Small intestine (tissue), 16 donors: ENCODE measurements at places on chromosomes 6 and 20.
A peak's percentile ranks its signal among the peaks of the same experiment; 100 is the strongest.

DNA sequence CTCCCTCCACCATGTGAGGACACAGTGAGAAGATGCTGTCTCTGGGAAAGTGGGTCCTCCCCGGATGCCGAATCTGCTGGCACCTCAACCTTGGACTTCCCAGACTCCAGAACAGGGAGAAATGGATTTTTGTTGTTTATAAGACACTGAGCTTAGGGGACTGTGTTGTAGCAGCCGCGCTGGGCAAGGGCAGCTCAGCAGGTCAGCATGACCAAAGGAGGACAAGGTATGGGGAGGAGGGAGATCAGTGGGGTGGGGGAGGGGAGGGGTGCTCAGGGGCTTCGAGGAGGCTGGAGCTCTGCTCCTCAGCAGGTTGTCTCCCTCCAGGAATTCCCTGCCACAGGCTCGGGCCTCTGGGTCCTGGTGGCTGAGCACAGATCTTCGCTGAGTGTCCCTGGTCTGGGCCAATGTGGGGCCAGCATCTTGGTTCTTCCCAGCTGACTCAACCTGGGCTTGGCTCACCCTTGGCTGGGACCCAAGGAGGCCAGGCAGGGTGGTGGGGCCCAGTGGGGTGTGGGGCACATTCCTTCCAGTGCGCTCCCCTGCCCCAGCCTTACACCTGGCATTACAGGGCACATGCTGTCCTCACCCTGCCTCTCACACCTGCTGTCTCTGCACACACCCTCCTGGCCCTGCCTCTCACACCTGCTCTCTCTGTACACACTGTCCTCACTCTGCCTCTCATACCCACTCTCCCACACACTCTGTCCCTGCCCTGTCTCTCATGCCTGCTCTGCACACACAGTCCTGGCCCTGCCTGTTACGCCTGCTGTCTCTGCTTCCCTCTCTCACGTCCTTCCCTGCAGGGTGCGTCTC, 107.3 kb downstream of the SYCP2 start:
- peak; percentile 99 for DNase-seq
- H3K4me3 ChIP-seq, result no peak overlapping the region
- peaks cover 11% of the 10 kb centered on the region for H3K4me1 ChIP-seq
- H3K27me3 ChIP-seq, result no peaks in the 10 kb centered on the region

GRCh38 chr20:20953738-20954618, 152.2 kb downstream of the LINC00237 start:
- H3K4me1 ChIP-seq, result no peaks in the 10 kb centered on the region
- DNase-seq, result peak; percentile 3
- no peak overlapping the region for H3K27ac ChIP-seq
- no peak overlapping the region for H3K4me3 ChIP-seq

GRCh38 chr6:154267508-154268106, 89.0 kb downstream of the IPCEF1 start:
- no peak for DNase-seq
- H3K4me3 ChIP-seq, result no peak overlapping the region
- no peaks in the 10 kb centered on the region for H3K27me3 ChIP-seq
- no peaks in the 10 kb centered on the region for H3K4me1 ChIP-seq
- no peaks in the 10 kb centered on the region for H3K36me3 ChIP-seq

DNA sequence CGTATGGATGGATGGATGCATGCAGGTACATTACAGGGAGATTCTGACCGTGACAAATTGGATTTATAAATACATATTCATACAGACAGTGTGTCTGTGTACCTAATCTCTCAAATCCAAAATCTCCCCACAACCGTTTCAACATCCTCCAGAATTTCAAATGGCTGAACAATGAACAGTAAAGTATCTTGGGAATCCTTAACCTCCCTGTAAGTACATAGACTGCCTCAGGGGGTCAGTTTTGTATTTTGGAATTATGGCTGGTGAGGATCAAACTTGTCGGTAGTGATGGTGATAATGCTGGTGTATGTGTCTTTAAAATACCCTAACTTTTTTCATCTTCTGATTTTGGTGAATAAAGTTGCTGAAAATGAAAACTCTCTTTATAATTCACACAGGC, 246.2 kb downstream of the FOXC1 start:
- no peaks in the 10 kb centered on the region for H3K27me3 ChIP-seq
- H3K27ac ChIP-seq, result no peak overlapping the region
- no peaks in the 10 kb centered on the region for H3K36me3 ChIP-seq
- DNase-seq, result no peak
- H3K4me1 ChIP-seq, result peaks cover 5% of the 10 kb centered on the region
- H3K4me3 ChIP-seq, result no peak overlapping the region

DNA sequence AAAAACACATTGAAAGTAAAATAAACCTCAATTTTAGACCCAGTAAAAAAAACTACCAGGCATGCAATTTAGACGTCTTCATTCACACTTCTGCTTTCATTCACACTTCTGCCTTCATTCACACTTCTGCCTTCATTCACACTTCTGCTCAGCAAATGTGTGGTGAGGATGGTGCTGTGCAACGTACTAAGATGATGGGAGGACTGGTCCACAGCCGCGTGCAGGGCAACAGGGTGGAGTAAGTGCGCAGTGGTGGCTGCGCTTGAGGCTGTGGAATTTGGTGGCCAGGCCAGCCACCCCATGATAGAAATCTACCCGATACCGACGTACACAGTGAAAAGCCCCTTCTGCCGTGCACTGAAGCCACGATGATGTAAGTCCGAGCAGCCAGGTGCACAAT, 114.3 kb upstream of the CD93 start:
- no peaks in the 10 kb centered on the region for H3K36me3 ChIP-seq
- no peak overlapping the region for H3K4me3 ChIP-seq
- DNase-seq, result no peak
- no peaks in the 10 kb centered on the region for H3K4me1 ChIP-seq

DNA sequence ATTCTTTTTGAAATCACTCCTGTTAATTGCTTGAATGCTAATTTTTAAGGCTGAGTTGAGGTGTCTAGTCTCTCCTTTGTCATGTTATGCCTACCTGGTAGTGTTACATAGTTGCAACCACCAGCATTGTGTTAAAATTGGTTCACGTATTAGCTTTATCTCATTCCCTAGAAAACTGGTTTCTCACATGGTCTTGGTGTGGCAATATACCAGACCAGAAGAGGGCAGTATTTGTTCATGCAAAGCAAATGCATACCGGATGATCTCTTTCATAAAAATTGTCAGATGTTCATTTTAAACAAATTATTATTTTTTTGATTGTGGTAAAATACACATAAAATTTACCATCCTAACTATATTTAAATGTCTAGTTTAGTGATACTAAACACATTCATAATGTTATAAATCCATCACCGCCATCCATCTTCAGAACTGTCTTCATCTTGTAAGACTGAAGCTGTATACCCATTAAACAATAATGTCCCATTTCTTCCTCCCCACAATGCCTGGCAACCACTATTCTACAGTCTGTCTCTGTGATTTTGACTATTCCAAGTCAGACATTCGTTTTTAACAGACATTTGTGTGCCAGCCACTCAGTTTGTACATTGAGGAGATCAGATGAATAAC, 92.8 kb downstream of the ATRN start:
- peak; percentile 54 for DNase-seq
- H3K4me1 ChIP-seq, result no peaks in the 10 kb centered on the region
- no peaks in the 10 kb centered on the region for H3K27me3 ChIP-seq

DNA sequence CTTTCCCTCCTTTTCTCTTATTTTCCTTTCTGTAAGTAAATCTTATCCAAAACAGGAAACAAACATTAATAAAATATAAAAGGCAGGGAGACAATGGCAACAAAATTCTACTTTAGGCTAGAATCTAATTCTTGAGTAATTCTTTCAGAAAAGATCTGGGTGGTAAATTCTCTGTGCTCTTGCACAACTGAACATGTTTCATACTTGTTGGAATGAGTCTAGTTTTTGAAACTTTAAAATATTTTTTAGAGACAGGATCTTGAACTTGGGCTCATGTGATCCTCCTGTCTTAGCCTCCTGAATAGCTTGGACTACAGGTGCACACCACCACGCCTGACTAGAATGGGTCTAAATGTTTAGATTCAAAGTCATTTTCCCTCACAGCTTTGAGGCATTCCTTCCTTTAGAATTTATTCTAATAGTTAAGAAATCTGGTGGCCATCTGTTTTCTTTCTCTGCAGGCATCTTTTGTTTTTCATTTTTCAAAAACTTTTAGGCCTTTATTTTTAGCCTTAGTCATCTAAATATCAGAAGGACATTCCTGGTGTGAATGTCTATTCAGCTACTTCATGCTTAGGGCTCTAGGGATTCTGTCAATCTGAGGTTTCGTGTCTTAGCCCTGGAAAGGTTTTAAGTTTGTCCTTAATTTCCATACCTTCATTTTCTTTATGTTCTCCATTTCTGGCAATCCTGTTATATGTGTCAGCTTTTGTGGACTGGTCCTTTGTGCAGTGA, 76.5 kb downstream of the CDKAL1 start:
- DNase-seq, result no peak
- no peak overlapping the region for H3K4me3 ChIP-seq
- H3K4me1 ChIP-seq, result no peaks in the 10 kb centered on the region
- H3K36me3 ChIP-seq, result no peaks in the 10 kb centered on the region
- H3K27me3 ChIP-seq, result no peaks in the 10 kb centered on the region

GRCh38 chr6:13260831-13261230, 67.5 kb downstream of the TBC1D7 start:
- no peak for DNase-seq
- H3K27me3 ChIP-seq, result no peaks in the 10 kb centered on the region
- no peak overlapping the region for H3K27ac ChIP-seq
- no peak overlapping the region for H3K4me3 ChIP-seq
- no peaks in the 10 kb centered on the region for H3K4me1 ChIP-seq

GRCh38 chr6:32627831-32628230, 9.4 kb upstream of the HLA-DQA1 start:
- no peaks in the 10 kb centered on the region for H3K27me3 ChIP-seq
- no peak for DNase-seq
- H3K4me3 ChIP-seq, result no peak overlapping the region
- no peaks in the 10 kb centered on the region for H3K36me3 ChIP-seq

GRCh38 chr20:38321959-38322598, 18.1 kb downstream of the BPI start:
- no peak overlapping the region for H3K27ac ChIP-seq
- DNase-seq, result peak; percentile 61
- no peaks in the 10 kb centered on the region for H3K36me3 ChIP-seq

GRCh38 chr6:165487347-165487746, 175.7 kb downstream of the PDE10A start:
- no peaks in the 10 kb centered on the region for H3K4me1 ChIP-seq
- no peaks in the 10 kb centered on the region for H3K36me3 ChIP-seq
- no peak overlapping the region for H3K27ac ChIP-seq
- no peaks in the 10 kb centered on the region for H3K27me3 ChIP-seq
- no peak for DNase-seq

DNA sequence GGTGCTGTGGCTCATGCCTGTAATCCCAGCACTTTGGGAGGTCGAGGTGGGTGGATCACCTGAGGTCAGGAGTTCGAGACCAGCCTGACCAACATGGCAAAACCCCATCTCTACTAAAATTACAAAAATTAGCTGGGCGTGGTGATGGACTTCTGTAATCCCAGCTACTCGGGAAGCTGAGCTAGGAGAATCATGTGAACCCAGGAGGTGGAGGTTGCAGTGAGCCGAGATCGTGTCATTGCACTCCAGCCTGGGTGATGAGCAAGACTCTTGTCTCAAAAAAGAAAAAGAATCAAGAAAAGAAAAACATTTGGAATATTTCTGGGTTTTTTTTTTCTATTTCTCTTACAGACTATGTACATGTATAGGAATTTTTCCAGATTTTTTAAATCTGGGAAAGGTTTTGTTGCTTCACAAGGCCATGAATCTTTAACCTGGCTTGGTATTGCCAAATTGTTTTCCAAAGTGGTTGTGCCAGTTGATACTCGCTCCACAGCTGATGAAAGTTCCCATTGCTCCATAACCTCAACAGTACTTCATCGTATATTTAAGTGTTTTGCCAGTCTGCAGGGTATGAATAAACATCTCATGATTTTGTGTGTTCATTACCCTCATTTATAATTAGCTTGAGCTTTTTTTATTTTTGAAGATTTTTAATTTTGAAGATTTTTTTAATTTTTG, 33.5 kb downstream of the RNF217 start:
- H3K27me3 ChIP-seq, result no peaks in the 10 kb centered on the region
- no peaks in the 10 kb centered on the region for H3K4me1 ChIP-seq
- H3K4me3 ChIP-seq, result no peak overlapping the region

DNA sequence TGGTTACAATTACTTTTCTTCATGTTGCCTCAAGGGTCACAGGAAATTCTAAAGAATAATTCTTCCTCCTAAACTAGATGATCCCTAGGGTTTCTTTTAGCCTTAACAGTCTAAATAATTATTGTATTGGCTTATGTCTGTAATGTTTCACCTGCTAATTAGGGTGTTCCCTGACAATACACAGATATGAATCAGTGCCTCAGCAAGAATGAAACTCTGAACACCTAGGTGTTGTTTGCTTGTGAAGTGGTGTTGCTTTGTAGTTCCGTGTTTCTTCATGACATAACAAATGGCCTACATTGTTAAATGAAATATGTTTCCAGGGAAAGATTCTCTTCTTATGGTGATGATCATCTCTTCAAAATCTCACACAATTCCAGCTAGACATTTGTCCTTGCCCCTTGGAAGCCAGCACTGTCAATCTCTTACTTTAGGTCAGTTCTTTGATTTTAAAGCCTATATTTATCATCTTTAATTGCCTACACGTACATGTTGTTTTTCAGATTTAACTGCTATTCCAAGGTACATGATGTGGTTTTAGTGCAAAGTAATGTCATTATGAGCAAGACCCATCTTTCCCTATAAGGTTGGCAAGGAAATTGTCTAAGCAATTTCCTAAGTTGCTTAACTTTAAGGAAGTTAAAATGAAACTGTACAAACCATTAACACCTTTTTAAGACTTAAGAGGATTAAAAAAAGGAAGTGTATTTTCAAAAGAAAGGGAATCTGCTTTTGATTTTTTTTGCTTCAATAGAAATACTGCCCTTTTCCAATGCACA, 111.9 kb downstream of the TBC1D7 start:
- no peak overlapping the region for H3K27ac ChIP-seq
- no peaks in the 10 kb centered on the region for H3K27me3 ChIP-seq
- H3K4me1 ChIP-seq, result no peaks in the 10 kb centered on the region
- peak; percentile 5 for DNase-seq

DNA sequence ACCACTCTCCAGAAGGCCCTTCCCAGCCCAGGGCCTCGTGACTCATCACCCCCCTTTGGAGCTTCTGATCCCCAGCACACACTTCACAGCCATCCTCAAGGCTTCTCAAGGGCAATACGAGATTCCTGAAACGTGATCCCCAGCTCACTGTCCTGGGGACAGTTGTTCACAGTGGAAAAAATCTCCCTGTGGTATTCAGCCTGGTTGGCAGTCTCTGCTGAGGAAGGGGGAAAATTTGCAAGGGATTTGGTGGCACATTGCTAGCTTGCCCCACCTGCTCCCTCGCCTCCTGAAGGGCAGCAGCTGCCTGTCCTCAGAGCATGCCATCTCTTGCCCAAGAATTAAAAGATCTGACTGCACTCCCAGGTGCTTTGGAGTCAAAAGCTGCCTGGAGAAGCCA, 20.7 kb upstream of the PKHD1 start:
- no peaks in the 10 kb centered on the region for H3K27me3 ChIP-seq
- H3K4me1 ChIP-seq, result no peaks in the 10 kb centered on the region
- H3K36me3 ChIP-seq, result no peaks in the 10 kb centered on the region
- DNase-seq, result no peak

GRCh38 chr6:80742481-80742880, 636.0 kb downstream of the BCKDHB start:
- H3K27ac ChIP-seq, result no peak overlapping the region
- H3K36me3 ChIP-seq, result no peaks in the 10 kb centered on the region
- no peak overlapping the region for H3K4me3 ChIP-seq
- H3K4me1 ChIP-seq, result no peaks in the 10 kb centered on the region
- H3K27me3 ChIP-seq, result no peaks in the 10 kb centered on the region

- no peaks in the 10 kb centered on the region for H3K36me3 ChIP-seq
- no peak overlapping the region for H3K4me3 ChIP-seq
- H3K27me3 ChIP-seq, result no peaks in the 10 kb centered on the region
- peaks cover 21% of the 10 kb centered on the region for H3K4me1 ChIP-seq
- peak; percentile 75 for DNase-seq
Observed at GRCh38 chr6:137705160-137706082, 161.6 kb upstream of the TNFAIP3 start.
